ENCODE measurements at places on chromosomes 5 and 9. TPM values are rescaled to one million over a fixed set of nuclear protein-coding genes. Genes with fewer than 3 reads are reported as not detected.
A peak's percentile ranks its signal among the peaks of the same experiment; 100 is the strongest.

The NR5A1 gene
- not detected for total RNA-seq

The TMEM174 gene
- not detected for total RNA-seq

The ELAVL2 gene
- total RNA-seq, result 0.25 TPM

The CCDC180 gene
- 0.51 TPM for total RNA-seq

The SLC36A2 gene
- not detected for total RNA-seq

The SLC6A3 gene
- total RNA-seq, result not detected

The PTPRD gene
- total RNA-seq, result 1.8 TPM

The EGFL7 gene
- 330 TPM for total RNA-seq

The FSTL4 gene
- total RNA-seq, result 0.25 TPM

The CCNO gene
- total RNA-seq, result under 0.01 TPM

The NIM1K gene
- not detected for total RNA-seq

The SOX30 gene
- total RNA-seq, result not detected

The UBE2QL1 gene
- total RNA-seq, result 0.13 TPM

DNA sequence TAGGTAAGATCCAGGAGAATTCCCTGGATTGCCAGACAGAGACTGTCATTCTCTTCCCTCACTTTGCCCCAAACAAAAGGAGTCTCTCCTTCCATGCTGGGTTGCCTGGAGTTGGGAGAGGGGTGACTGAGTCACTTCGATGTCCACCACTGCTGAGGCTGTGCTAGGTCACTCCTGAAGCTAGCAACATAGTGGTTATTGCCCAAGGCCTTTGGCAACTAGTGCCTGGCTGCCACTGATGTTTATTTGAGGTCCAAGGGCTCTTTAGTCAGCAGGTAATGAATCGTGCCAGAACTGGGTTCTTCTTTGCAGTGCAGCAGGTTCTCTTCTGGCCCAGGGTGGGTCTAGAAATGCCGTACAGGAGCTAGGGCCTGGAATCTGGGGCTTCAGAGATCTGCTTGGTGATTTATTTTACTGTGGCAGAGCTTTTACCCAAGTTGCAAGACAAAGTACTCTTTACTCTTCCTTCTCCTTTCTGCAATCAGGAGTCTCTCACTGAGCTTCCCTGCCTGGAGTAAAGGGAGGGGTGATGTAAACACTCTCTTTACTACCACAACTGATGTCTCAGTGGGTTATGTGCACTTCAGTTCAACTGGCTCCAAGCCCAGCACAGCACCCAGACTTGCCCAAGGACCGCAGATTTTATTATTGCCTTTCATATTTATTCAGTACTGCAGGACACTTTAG, 155.7 kb upstream of the SH3GL2 start:
- no peak for DNase-seq

DNA sequence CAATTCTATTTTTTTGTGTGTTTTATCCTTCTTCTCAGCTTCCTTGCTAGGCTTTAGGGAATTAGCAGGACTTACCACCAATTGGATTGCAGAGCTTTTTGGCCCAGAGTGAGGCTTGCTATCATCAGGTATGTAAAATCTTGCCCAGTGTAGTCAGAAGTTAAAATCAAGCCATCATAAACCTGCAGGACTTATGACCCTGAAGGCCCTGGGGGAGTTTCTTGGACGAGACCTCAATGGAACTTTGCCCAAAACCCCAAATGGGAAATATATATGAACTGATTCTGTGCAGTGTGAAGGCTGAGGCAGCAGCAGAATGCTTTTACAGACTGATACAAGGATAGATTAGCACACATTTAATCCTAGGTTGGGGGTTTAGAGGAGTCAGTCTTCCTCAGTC, 287.0 kb downstream of the SH3GL2 start:
- no peak for DNase-seq

DNA sequence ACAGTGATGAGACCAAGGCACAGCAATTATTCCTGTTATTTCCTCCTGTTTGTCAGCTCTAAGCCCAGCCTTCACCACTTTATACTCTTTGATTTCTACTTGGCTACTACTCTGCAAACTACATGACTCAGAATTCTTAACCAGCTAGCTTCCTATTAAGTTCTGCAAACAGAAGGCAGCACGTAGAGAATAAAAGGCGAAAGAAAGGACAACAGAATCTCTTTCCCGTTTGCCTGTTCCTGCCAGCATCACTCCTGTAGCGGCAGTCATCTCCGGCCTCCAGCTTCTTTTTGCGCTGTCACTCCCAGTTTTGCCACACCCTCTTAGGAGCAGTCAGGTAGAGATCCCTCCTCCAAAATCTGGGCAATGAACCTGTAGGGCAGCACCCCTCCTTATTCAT, 29.9 kb downstream of the DPYSL3 start:
- peak; percentile 82 for DNase-seq

- no peak for DNase-seq
These were observed 38.5 kb upstream of the OR2S2 start for GRCh38 chr9:35996358-35996970.

- DNase-seq, result no peak
These were observed 125.9 kb upstream of the OSMR start for GRCh38 chr5:38719916-38720315.

DNA sequence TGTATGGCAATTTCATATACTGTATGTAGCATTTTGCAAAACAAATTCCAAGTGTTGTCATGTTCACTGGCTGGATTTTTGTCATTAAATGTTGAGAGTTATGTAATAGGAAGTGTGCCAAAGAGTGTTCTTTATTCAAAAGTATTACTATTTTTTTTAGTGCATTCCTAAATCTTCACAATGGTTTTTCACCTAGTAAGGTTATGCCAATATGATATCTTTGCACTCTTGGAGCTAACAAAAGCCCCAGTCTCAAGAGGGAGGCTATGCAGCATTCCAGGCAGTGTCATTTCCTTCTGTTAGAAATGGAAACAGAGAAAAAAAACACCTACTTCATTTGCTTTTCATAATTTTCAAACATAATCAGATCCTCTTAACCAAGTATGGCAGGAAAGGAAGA, 5.1 kb upstream of the SSBP2 start:
- DNase-seq, result peak; percentile 53

GRCh38 chr5:110653231-110653970, 73.1 kb downstream of the TMEM232 start:
- no peak for DNase-seq

DNA sequence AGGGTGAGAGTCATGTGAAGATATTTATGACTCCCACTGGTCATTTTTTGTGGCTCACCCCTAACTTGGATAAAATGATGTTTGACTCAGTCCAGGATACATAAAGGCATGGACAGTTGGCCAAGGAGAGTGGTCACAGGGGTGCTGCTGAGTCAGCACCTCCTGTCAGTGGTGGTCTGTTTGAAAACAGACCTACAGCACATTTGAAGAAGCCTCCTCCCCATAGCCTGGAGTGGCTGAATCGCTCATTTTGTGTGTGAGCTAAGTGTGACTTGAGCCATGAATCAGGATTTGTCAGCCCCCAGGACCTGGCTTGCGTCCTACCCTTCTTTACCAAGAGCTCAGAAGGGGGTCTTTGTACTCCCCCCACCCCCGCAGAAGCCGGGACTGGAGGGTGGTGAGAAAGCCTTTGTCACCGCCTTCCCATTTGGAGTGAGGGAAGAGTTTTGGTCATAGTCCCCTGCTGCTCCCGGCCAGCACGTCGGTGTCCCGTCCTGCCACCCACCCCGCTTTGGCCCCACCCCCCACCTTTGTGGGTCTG, 35.6 kb downstream of the TRIO start:
- DNase-seq, result no peak

DNA sequence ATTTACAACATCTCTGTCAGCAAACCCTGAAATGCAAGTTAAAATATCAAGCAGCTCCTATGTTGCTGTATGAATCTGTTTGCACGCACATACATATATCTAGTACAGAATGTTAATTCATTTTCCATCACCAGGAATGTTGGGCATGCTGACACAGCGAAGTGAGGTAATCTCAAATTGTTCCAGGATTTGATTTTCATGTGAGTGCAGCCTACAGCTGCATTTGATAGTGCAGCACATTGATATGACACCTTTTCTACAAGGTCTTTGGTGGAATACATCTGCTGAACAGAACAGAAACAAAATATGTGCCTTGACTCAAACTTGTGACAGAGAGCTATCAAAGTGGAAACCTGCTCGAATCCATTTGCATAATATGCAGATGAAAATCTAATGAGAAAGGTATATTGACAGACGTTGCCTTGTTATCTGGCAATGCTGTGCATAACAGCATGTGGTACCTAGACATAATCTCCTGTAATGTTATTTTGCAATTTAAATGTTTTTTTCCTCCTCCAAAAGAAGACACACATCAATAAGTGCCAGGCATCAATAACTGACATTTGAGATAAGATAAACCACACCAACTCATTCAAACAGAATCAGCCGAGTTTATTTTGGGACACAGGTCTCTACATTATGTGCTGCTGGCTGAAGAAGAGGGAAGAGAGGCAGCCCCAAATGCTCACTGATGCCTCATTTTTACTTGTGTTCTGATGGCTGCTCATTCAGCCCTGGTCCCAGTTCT, 512.2 kb downstream of the ZNF608 start:
- DNase-seq, result no peak

- no peak for DNase-seq
These were observed 99.2 kb downstream of the MED27 start for GRCh38 chr9:131980267-131981016.

GRCh38 chr5:54616031-54616430, 98.5 kb downstream of the SNX18 start:
- DNase-seq, result no peak

- no peak for DNase-seq
These were observed 69.3 kb upstream of the MELK start for GRCh38 chr9:36503172-36504088.

Data from dermis microvascular lymphatic vessel endothelial cell (primary cell).